ENCODE measurements at places on chromosomes 5 and 9.

GRCh38 chr9:135075234-135076142 is 12.0 kb upstream of the OLFM1 start:
- DNase-seq, result no peak

DNA sequence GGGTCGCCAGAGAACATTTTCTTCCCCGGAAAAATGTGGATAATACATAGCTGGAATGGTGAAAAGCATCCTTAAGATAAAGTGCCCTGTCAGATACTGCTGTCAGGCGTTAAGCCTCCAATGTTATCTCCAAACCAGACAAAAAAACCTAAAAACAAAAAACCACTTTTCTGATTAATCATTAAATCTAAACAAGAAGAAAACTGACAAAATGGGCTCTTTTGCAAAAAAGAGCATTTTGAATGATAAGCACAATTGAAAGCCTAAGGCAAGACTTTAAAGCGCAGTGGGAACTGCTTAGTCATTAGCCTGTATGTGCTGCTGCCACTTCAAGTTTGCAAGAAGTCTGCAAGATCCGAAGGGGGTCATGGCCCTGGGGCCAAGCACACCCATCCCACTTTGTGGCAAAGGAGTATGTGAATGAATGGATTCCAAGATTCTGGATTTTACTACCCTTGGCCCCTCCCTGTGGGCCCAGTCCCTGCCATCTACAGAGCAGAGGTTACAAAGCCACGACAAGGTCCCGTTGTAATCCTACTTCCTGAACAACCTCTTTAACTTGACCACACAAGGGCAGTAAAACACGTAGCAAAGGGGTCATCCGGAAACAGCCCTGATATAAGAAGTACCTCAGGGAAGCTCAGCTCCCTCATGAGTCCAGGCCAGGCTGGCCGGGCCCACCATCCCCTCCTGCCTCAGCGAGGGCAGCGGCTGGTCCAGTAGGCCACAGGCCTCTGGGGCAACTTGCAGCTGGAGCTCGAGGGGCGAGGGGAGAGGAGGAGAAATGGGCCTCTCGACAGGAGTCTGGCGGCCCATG is 29.7 kb downstream of the SHB start:
- no peak for DNase-seq

- no peak for DNase-seq
Measured at GRCh38 chr9:34741628-34742027, 31.7 kb upstream of the CCL21 start.

DNA sequence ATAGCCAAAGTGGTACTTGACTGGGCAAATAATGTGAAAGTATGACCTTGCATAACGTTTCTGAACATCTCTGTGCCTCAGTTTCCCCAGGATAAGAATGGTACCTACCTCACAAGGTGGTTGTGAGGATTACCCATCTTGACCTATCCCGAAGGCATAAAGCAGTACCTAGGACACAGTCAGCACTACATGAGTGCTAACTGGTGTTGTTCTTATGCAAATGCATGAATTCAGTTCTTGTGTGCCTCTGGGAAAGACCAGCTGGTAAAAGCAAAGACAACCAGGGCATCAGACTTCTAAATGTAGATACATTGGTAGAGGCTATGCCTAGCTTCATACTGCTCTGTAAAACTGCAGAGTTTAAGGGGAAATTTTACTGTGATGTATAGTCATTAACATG is 21.8 kb upstream of the TMEM252 start:
- no peak for DNase-seq
